Stimulated activated CD4-positive, alpha-beta T cell treated with anti-CD3 and anti-CD28 coated beads, Interleukin-1b, Interleukin-23, amount 100 ng/mL, for 1 hour (primary cell): ENCODE measurements at places on chromosomes 5 and 9.

GRCh38 chr9:112726428-112726827 is 8.5 kb upstream of the INIP start:
- DNase-seq, result no peak

GRCh38 chr5:115246361-115246991 is 16.2 kb downstream of the PGGT1B start:
- DNase-seq, result no peak

GRCh38 chr5:14383923-14384322 is 197.7 kb upstream of the OTULINL start:
- DNase-seq, result no peak

DNA sequence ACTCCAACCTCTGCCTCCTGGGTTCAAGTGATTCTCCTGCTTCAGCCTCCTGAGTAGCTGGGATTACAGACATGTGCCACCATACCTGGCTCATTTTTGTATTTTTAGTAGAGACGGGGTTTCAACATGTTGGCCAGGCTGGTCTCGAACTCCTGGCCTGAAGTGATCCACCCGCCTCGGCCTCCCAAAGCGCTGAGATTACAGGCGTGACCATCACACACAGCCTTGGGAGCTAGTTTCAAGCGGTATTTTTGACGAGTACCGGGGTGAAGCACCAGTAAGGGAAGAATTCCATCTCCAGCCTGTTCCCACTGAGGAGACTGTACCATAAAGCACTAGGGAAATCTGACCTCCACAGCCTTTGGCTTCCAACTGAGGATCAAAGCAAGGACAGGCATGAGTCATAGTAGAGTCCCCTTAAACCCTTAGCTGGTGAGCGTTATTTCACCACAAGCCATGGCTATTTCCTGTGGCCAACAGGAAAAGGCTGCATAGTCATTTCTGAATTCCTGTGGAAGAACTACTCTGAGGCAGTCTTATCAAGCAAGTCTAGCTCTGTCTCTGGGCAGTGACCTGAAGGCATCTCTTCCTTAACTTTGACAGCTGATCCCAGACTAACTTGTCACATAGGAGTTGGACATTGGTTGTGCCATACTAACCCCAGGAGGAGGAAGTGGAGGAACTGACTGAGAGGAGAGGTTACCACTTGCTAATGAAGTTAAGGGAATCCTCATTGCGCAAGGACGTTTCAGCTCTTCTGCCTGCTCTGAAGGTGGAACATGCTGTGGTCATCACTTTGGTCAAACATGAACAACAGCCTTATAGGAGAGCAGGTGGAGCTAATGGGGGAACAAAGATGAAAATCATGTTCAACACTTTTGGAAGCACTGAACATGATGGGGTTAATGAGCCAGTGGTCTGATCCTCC is 85.8 kb upstream of the DMRT1 start:
- no peak for DNase-seq

GRCh38 chr5:170743876-170744212 is 39.7 kb upstream of the GABRP start:
- no peak for DNase-seq

DNA sequence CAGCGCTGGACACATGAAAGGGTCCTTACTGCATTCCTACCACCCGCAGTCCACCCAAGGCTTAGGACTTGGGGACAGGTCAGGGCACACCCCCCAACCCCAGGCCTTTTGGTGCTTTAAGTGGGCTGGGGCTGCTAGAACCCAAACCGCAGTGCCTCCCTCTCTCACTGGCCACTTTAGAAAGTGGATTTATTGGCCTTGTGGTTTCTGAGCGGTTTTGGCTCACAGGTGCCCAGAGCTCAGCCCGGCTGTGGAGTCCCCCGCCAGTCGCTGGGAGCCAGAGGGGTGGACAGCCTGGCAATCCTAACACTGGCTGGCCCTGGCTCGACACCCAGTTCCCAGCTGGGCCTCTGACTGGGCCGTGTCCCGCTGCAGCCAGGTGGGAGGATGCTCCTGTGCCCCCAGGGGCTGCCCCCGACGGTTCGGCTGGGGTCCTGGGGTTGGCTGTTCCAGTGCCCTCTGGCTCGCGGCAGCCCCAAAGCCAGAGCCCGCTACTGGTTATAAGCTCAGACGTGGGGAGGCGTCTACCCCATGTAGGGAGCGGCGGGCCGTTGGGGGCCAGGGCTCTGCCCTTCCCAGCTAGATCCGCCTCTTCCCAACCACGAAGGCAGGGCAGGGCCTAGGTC is 65.2 kb upstream of the RNU6ATAC start:
- no peak for DNase-seq

- DNase-seq, result no peak
Measured at GRCh38 chr9:37540634-37541033, 35.5 kb downstream of the FBXO10 start.

- DNase-seq, result no peak
Measured at GRCh38 chr5:147369742-147370374, 135.0 kb downstream of the STK32A start.

DNA sequence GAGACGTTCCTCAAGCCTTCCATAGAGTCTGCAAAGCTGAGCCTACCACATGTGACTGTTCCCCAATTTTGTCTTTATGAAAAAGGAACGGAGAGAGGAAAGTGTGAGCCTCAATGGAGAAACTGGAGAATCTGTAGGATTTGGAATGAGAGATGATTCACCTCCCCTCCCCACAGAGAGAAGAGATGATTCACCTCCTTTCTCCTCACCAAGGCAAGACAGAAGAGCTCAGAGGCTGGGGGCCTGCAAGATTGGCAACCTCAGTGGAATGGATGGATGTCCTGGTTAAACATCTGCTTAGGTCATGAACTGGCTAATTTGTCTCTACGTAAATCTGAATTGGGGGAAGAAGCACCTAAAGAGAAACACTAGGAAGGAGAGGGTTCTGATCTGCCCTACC is 17.0 kb upstream of the MOCS2 start:
- no peak for DNase-seq

DNA sequence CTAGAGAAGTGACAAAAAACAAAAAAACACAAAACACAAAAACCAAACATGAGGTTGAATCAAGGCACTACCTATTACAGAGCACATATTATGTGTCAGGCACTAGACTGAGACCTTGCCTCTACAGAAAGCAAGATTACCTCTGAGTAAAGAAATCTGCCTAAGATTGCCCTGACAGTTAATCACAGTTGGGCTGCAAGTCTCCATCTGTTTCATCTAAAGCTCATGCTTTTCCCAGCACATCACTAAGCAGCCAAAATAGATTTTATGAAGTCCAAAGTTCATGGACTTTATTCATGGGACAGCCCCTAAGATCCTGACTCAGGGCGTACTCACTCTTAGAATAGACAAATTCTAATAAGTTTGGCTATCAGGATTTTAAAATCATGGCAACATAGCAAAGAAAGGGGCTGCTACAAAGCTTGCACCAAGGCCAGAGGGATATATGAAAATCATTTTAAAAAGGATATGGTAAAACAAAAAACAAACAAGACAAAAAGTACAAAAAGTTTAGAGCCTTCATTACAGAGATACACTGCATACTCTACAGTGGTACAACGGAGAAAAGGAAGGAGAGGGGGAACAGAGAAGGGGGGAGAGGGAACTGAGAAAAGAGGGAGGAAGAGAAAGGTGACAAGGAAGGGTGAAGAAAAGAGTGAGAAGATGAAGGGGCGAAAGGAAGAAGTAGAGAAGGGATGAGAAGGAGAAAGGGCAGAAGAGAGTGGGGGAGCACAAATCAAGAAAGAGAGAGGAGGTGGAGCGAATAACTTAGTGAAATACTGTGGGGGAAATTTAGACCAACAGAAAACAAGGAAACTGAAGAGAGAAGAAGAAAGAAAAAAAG is 58.2 kb downstream of the RICTOR start:
- no peak for DNase-seq

DNA sequence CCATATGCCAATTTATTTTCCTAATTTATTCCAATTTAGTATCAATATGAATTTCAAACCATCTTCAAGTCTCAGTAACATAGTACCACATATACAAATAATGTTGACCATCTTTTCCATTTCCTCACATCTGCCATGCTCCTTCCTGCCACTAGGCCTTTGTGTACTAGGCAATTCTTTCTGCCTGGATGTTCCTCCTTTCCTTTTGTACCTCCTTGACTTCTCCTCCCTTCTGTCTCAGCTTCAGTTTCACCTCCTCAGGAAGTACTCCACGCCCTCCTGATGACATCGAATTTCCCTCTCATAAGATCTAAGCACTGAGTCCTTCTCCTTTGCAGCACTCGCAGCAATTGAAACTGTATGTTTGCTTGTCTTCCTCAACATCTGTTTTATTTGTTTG is 53.9 kb downstream of the MEF2C start:
- DNase-seq, result no peak

- no peak for DNase-seq
Measured at GRCh38 chr5:956941-957747, 51.5 kb upstream of the NKD2 start.

- DNase-seq, result no peak
Measured at GRCh38 chr9:95087659-95088242, 229.8 kb downstream of the FANCC start.

GRCh38 chr9:137575716-137576411 is 2.9 kb downstream of the DPH7 start:
- no peak for DNase-seq

GRCh38 chr5:176429972-176430371 is 13.6 kb upstream of the CLTB start:
- no peak for DNase-seq

DNA sequence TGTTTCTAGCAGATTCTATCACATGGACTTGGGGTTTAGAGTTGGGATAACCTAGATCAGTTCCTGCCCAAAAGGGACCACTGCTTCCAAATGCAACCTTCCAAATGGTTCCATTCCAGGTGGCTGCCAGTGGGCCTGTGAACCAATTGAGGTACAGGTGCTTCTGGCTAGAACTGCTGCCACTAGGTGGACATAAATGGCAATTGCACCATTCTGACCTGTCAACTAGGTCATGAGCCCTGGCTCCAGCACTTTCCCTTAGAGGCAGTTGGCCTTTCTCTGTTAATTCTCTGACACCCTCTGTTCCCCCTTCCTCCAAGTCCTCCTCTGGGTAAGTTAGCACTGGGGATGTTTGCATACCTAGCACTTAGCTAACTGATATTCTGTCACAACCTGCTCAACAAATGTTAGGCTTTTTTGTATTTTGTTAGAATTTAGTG is 16.6 kb upstream of the HEMGN start:
- DNase-seq, result peak; percentile 23

GRCh38 chr5:149537374-149537975 is 13.8 kb downstream of the CSNK1A1 start:
- DNase-seq, result no peak

- no peak for DNase-seq
Measured at GRCh38 chr9:38119560-38120236, 50.7 kb upstream of the SHB start.

DNA sequence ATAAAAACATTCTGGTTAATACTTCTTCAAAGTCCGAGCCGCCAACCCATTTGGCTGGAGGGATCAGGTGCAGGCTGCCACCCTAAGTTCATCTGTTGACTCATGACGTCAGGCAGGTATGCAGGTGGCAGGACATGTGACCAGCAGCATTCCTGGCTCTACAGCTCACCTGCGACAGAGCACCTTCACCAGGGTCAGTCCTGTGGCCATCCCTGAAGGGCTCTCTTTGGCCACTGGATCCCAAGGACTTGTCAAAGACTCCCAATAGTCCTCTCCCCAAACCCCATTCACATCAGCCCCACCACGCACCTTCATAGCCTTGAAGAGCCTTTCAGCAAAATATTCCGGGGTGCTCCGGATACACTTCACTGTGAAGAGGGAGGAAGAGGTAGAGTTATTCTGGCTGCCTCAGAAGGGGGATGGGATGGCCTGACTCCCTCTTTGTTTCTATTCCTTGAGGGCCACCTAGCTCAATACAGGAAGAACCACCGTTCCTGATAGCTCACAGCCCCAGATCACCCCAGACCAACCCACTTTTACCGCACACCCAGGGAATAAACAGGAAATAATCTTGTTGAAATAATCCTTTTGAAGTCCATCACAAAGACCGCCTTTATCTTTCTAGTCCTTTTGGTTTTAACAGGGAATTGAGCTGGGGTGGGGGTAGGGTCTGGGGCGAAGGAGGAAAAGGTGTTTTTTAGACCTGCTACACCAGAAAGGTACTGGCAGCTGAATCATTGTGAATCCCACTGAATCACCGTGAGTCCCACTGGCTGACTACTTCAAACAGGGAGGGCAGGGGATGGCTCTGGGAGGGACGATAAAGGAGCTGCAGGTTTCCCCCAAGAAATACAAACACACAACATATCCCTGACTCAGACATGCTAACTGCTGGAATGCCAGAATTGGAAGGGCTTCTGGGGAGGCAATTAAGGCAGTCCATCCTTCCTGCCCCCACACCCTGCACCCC is 26.4 kb downstream of the ANXA6 start:
- DNase-seq, result no peak

DNA sequence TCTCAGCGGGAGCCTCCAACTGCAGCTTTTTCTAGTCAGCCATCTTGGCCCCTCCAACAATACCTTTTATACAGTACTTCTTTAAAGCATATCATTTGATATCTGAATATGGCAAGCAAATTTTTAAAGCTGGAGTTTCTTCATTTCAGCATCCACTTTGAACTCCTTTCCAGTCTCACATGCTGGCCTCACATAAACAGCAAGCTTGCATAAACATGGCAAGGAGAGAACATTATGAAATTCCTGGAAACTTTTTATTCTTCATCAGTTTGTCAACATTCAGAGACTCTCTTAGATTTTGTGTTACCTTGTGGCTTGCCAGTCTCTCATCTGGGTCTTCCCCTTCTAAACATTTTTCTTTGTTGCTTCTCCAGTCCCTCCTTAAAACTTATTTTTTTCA is 745.3 kb downstream of the NR2F1-AS1 start:
- no peak for DNase-seq

GRCh38 chr9:87405677-87406542 is 91.8 kb upstream of the DAPK1 start:
- DNase-seq, result no peak

DNA sequence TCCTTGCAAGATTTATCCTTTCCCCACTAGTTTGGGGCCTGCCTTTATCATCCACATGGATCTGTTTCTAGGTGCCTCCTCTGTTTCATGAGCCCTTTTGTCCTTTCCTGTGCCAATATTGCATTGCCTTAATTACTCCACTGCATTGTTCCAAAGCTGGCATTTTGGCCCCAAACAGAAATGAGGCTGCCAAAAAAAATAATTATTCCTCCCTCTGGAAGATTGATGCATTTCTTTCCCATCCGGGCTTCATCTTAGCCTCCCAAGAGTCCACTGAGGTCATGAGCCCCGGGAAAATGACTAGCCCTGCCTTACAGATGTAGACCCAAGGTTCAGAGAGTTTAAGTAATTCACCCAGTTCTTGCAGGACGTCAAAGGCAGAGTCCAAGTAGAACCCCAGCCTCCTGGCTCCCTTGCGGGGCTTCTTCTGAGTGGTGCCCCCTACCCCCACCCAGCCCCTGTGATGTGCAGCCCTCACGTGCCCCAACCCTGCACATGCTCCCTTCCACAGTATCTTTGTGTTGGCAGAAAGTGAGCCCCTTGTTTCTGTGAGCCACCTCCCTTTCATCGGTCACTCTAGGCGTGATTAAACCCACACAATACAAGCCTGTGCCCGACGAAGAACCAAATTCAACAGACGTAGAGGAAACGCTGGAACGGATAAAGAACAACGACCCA is 62.1 kb downstream of the TMOD1 start:
- no peak for DNase-seq

- DNase-seq, result no peak
Measured at GRCh38 chr9:72390907-72391306, 25.9 kb upstream of the ZFAND5 start.

- DNase-seq, result no peak
Measured at GRCh38 chr5:87051502-87052113, 216.1 kb upstream of the RASA1 start.

GRCh38 chr5:116577064-116577788 is 2.6 kb upstream of the SEMA6A start:
- DNase-seq, result no peak
